ENCODE measurements at places on chromosomes 2 and 18.

DNA sequence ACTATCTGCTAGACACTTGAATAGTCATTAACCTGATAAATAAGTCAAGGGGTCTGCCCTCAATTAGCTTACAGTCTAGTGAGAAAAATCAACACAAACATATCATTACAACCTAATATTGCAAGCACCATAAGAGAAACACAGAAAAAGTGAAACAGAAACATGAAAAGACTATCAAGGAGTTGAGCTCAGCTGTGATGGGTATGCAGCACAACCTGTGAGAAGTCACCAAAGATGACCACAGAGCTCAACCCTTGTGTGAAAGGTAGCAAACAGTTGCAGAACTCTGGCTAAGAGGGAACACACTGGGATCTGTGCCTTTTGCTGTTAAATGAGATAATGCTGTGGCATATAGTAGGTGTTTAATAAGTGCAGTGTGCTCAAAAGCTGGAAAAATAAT lies 11.7 kb downstream of the ZNF385B start:
- no peak for DNase-seq

DNA sequence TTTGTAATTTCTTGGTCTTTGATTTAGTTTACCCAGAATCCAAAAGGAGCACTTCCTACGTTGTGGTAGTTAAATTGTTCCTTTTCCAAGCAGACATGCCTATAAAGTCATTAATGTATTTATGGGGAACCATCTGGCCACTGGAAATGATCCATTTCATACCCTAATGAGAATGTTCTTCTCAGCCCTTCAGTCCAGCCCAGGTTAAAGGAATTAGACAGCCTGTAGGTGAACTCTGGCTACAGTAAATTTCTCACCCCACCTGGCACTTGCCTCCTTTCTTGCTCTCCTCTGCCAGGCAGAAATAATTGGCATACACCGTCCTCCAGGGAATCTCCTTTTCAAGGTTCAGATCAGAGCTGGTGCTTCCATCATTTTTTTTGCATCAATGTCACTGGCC lies 121.1 kb downstream of the SETBP1 start:
- no peak for DNase-seq

DNA sequence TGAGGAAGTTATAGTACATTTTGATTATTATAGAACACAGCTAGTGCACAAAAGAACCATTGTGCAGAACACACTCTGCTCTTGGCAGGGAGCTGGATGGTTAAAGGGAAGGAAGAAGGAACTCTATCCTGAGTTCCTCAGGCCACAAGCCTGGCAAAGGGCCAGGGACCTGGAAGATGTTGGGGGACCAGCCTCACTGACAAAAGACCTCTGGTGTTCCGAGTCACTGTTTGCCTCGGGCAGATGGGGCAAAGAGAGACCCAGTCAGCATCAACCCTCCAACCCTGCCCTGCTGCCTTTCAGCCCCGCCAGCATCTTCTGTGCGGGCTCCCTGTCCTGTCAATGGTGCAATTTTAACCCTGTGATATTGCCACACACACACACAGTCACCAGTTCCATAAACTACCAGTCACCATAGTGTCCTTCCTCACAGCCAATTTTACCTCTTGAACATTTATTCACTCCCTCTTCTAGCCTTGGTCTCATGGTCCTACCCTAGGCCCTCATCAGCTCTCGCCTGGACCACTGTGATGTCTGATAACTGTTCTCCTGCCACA lies 21.9 kb downstream of the NEMP2 start:
- DNase-seq, result no peak

DNA sequence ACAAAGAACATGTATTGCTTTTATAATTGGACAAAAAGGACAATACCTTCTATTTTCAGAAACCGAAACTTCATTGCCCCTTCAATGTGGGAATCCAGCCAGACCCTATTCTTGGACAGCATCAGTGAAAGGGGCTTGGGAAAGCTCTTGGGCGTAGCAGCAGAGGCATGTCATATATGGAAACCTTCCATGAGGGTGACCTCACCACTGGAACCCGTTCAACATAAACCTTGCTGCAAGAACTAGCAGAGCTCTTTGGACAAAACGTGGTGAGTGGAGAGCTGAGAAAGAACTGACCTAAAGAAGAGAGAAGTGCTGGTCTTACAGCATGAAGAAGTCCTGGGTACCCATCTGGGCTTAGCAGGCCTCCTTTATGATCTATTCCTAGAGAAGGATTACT lies 22.7 kb upstream of the ACTG2 start:
- no peak for DNase-seq

DNA sequence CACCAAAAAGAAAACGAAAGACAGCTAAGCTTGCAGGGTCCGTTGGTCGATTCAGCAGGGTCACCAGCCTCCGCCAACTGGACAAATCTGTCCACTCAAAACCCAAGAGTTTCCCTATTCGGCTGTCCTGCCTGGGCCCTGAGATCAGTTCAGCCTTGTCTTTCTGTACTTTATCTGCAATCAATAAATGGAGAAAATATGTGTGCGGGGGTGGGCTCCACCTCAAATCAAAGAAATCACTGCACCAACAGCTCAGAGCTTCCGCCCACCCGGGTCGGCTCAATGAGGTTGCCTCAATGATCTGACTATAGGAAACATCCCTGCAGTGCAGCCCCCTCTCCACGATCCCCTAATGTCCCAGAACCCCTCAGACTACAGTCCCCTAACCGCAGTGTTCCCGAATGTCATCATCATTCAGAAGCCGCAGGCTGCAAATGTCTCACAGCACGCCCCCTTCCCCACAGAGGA lies 447 bp downstream of the GGCX start:
- DNase-seq, result no peak

GRCh38 chr2:44121899-44122298 lies 46.8 kb upstream of the PPM1B start:
- no peak for DNase-seq
